ENCODE measurements at places on chromosomes 13 and 19.

GRCh38 chr13:98549728-98550317 lies 27.1 kb downstream of the STK24 start:
- DNase-seq: no peak

DNA sequence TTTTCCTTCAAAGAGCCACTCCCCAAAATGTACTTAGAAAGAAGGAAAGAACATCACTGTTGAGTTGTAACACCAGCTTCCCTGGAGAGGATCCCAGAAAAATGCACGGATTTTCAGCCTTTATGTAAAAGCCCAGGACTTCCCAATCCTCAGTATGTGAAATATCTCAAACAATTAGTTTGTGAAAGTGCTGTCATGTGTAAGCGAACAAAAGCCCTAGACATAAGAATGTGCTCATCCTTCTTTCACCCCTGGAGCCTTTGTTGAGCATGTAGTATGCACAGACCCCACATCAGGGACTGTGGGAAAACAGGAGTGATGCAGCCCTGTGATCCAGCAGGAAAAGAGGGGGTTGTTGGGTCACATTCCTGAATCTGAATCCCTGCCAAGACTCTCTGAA lies 441.4 kb upstream of the ZNF507 start:
- DNase-seq: no peak

- DNase-seq: no peak
These were observed 15.7 kb upstream of the CACTIN start for GRCh38 chr19:3642296-3642695.

- DNase-seq: no peak
These were observed 799.1 kb downstream of the DIAPH3 start for GRCh38 chr13:59364641-59365085.

GRCh38 chr19:4075373-4075772 lies 8.7 kb upstream of the ZBTB7A start:
- no peak for DNase-seq

- no peak for DNase-seq
These were observed 601 bp upstream of the ZNF749 start for GRCh38 chr19:57434386-57435061.

GRCh38 chr19:13965926-13966683 lies 13.8 kb downstream of the DCAF15 start:
- no peak for DNase-seq

GRCh38 chr13:59119475-59119874 lies 1044.3 kb downstream of the DIAPH3 start:
- no peak for DNase-seq

GRCh38 chr19:9981406-9982260 lies 28.7 kb downstream of the COL5A3 start:
- no peak for DNase-seq

DNA sequence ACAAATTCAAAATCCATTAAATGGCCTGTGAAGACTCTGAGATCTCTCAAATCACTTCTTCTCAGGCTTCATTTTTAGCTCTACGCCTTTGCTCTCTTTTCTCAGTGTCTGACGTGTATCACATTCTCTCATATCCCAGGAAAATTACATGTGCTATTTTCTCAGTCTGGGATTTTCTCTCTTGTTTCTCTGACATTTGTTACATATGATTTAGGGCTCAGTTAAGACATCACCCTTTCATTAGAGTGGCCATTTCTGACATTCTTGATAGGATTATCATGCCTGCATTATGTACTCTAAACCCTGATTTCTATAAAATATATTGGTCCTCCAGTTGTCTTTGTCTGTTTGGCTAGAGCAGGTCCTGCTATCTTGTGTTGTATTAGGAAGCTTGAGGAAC lies 136.6 kb downstream of the GPC5 start:
- DNase-seq: no peak

DNA sequence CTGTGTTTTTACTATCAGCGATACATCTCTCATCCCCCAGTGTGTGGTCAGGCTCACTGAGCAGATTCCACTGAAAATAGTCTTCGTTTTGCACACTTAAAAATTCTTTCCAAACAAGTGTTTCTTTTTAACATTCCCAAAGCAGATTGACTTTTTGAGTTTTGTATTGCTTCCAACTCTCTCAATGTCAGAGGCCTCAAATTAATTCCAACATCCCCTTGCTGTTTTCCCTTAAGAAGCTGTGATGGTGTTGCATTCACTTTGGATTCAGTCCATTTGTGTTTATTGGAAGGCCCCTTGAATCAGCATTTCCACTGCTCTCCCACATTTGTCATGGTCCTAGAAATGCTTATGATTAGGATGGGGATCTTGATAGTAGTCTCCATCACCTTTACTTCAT lies 228.7 kb downstream of the KCNRG start:
- no peak for DNase-seq

GRCh38 chr13:76009267-76009890 lies 373.2 kb downstream of the LMO7 start:
- no peak for DNase-seq

GRCh38 chr13:66410314-66410713 lies 819.8 kb downstream of the PCDH9 start:
- DNase-seq: peak; percentile 4

DNA sequence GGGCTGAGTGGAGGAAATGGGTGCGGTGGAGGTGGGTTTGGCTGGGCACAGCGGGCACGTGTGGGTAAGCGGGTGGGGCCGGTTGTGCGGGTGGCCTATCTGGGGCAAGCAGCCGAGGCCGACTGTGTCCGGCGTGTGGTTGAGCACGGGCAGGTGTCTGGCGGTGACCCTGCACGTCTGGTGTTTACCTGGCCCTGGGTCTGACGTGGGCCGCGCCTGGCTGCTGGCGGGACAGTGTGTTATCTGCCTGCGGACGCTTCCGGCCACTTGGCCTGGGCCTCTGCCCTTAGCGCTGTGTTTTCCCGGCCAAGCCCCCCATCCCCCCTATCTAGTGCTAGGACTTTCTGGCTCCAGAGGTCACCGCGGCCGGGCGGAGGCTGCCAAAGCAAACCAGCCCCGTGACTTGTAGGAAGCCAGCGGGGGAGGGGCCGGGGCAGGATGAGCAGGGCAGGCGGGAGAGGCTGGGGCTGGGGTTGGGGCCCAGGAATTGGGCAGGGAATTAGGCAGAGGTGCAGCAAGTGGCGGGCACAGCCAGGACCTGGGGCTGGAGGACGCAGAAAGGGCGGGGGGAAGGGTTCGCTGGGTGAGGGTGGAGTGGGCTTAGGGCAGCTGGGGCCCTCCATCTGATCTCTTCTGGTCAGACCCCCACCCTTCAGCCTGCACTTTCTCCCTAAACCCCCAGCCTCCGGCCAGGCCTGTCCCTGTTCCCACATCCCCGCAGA lies 534 bp upstream of the HPN start:
- DNase-seq: peak; percentile 71

- no peak for DNase-seq
These were observed 37.1 kb upstream of the RNF113B start for GRCh38 chr13:98214008-98214643.

GRCh38 chr13:80116107-80116506 lies 224.8 kb downstream of the SPRY2 start:
- DNase-seq: no peak

DNA sequence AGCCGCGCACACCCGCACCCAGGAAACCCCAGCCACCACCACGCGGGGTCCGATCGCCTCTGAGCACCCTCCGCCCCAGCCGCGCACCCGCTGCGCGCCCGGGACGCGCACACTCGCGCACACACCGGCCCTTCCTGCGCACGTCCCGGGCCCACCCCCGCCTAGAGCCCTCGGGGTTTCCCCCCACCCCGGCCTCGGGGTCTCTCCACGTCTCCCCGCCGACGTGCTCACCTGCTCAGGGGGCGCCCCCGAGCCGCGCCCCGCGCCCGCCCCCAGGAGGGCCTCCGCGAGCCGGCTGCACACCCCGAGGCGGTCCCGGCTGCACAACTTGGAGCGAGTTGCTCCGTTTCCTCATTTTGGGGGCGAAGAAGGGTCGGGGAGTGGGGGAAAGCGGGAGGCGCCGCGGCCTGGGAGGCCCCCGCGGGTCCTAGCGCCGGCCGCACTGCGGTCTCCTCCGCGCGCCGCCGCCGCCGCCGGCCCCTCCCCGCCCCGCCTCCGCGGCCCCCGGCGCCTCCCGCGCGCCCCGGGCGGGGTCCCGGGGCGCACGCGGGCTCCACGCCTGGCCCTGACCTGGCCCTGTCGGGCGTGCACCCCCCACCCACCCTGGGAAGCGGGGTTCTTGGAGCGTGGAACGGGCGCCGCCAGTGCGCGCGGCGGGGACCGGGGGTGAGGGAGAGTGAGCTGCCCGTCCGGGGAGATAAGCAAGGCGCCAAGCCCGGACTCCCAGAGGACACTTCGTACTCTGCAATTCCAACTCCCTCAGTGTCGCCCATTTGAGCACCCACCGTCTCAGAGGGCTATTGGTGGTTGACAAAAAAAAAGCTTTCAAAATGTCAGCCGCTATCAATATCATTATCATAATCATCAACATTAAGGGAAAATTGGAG lies at the start of gene MATK:
TSS of gene MATK (minus strand) at position 444 of the 887 bp plus-strand sequence. CDS start 1,246 bp downstream, outside the sequence.
- no peak for DNase-seq

DNA sequence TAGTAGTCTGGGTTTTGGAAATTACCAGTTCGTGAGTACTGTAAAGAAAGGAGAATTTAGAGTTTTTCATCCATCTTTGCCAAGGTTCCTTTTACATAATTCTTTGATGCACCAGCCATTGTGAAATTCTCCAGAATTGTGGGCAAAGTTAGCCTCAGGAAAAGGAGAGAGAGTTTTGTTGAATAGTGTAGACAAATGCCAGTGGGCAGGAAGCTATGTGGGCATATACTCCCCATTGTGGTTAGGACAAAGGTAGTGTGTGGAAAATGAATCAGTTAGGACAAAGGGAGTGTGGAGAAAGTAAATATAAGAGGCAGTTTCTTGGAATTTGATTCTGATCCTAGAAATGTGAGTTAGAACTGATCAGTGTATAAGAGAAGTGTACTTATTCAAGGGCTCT lies 67.9 kb downstream of the PCCA start:
- no peak for DNase-seq

- no peak for DNase-seq
These were observed 63.4 kb upstream of the MED4 start for GRCh38 chr13:48158290-48158689.

DNA sequence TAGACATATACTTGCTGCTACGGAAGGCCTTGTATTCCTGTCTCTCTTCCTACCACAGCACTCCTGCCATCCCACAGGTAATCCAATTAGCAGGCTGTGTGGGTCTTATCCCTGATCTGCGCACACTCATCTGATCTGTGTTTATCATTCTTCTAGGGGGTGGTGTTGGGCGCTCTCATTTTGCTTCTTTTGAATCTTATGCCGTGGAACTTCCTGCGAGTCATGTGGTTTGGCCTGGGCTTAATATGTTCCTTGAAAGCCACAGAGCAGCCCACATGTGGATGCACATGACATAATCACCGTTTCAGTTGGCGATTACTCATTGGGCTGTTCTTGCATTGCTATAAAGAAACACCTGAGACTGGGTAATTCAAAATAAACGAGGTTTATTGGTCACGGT lies 7.5 kb downstream of the RASA3 start:
- DNase-seq: no peak

DNA sequence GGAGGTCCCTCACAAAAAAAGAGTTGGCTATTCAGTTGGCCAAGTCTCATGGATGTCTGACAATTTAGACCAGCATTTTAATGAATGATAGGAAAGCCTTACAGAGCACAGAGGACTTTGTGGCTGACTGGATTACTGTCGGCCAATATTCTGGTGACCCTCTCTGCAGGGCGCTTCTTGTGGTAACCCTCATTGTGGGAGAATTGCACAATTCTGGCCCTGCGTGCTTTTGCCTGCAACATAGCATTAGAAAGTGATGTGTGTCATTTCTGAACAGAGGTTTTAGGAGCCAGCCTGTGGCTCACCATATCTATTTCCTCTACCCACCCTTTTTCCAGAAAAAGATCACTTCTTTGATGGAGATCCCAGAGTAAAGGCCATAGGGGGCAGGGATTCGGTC lies 71.4 kb downstream of the EFNB2 start:
- DNase-seq: no peak

- DNase-seq: no peak
These were observed 238.0 kb downstream of the IRS2 start for GRCh38 chr13:109548374-109548773.

- no peak for DNase-seq
These were observed 9.9 kb upstream of the ATG4D start for GRCh38 chr19:10533646-10534386.

DNA sequence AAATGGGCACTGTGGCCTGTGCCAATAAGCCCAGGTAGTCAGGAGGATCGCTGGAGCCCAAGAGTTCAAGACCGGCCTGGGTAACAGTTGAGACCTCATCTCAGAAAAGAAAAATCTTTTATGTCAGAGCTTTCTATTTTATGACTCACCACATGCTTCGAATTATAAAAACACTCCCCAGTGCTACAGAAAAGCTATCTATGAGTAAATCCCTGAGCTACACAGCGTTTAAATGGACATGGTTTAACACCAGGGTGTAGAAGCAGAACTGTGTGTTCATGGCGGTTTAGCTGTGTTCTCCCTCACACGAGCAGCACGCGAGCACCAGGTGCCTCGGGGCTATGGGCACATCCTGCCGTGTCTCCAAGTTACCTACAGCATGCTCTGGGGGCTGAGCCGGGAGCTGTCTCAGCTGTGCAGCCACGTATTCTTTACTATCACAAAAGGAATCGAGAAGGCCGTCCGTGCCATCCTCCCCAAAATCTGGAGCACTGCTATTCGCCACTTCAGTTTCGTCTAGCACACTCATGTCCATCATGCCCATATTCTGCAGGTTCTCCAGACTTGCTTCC lies 6.7 kb downstream of the SAFB2 start:
- no peak for DNase-seq

- no peak for DNase-seq
These were observed 595.5 kb downstream of the LMO7 start for GRCh38 chr13:76231522-76232167.

DNA sequence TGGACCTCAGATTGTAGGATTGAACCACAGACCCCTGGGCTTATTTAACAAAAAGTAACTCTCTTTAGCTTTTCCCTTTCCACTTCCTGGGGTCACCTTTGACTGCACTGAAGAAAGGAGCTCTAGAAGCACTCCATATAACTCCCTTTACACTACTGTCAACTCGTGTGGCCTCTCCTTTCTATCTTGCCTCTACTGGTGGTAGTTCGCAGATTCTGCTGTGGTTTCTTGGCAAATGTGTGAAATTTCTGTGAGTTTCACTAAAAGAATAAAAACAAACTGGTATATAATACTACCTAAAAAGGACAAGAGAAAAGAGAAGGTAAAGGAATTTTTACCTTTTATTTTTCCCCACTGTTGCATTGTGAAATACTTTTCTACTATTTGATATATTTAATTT lies 1298.1 kb downstream of the PCDH9 start:
- DNase-seq: no peak

GRCh38 chr19:2722541-2723344 lies 1.6 kb upstream of the DIRAS1 start:
- peak; percentile 42 for DNase-seq

DNA sequence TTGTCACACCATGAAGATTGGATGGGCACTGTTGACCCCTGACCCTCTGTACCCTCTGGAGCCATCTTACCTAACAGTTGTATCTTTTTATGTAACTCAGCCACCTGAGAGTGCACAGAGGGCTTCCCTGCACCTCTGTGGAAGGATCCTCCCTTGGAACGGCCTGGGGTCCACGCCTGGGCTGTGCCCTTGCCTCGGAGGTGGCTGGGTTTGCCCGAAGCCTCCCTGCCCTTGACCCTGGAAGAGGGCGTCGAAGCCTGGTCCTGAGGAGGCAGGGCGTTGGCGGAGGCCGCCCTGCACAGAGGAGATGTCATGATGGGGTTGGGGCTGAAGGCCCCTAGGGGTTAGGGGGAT lies 241 bp downstream of the ODAD3 start:
- no peak for DNase-seq
